ENCODE measurements at places on chromosomes 4 and X. TPM values are rescaled to one million over a fixed set of nuclear protein-coding genes. Genes with fewer than 3 reads are reported as not detected.

Gene TRIM61
- 1.1 TPM for total RNA-seq

Gene USP51
- 1.5 TPM for total RNA-seq

Gene NPY5R
- not detected for total RNA-seq

Gene TCEAL6
- total RNA-seq, result not detected

Gene PRDM8
- total RNA-seq, result 2.8 TPM

Gene MID2
- total RNA-seq, result 7.4 TPM

Gene OTUD4
- 41.4 TPM for total RNA-seq

Gene IL15
- total RNA-seq, result 0.65 TPM

Gene PARM1
- total RNA-seq, result 0.07 TPM

Gene DRP2
- 0.38 TPM for total RNA-seq

Gene STPG2
- 0.18 TPM for total RNA-seq

Gene GPR34
- 0.65 TPM for total RNA-seq

Gene POU4F2
- total RNA-seq, result not detected

Gene HDAC6
- 54.5 TPM for total RNA-seq

Gene MAB21L2
- total RNA-seq, result not detected

Gene AWAT2
- not detected for total RNA-seq

Gene ASB9
- 0.52 TPM for total RNA-seq

Gene SYTL4
- total RNA-seq, result not detected

Gene SMPX
- not detected for total RNA-seq

Gene PRRG1
- not detected for total RNA-seq

Gene BMP3
- total RNA-seq, result not detected
